GM18507 (cell line): ENCODE measurements at places on chromosomes 11 and 22.

GRCh38 chr11:66221726-66222236, 46.7 kb upstream of the RAB1B start:
- no peak for DNase-seq

DNA sequence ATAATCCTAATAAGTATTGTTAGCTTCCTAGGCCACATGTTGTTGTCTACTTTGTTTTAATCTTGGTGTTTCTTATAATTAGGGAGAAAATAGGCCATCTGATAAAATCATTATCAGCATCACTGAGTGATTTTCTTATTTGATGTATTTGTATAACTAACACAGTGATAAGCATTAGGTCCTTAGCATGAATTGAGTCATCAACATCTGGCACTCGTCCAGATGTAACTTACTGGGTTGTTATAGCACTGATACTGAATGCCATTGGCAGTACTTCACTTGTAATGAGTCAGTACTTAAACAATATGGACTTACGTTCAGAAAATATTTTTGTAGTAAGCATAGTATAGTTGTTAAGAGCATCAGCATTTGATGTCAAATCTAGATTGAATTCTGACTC, 16.2 kb downstream of the API5 start:
- DNase-seq = no peak

DNA sequence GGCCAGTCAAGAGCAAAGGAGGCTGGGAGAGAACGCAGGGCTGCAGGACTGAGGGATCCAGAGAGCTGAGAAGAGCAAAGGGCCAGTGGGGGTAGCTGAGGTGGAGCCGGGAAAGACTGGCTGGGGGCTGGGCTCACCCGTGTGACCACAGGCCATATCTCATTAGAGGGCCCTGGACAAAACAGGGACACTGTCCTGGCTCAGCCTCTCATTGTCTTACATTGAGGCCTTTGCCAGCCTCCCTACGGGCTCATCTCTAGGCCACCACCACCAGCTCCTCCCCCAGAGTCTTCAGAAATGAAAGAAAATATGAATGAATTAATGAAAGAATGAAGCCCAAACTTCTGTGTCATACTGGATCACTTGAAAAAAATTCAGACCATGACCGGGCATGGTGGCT, 9.2 kb downstream of the RAB36 start:
- DNase-seq = no peak

GRCh38 chr11:61910187-61911127, 6.9 kb downstream of the RAB3IL1 start:
- DNase-seq = no peak

DNA sequence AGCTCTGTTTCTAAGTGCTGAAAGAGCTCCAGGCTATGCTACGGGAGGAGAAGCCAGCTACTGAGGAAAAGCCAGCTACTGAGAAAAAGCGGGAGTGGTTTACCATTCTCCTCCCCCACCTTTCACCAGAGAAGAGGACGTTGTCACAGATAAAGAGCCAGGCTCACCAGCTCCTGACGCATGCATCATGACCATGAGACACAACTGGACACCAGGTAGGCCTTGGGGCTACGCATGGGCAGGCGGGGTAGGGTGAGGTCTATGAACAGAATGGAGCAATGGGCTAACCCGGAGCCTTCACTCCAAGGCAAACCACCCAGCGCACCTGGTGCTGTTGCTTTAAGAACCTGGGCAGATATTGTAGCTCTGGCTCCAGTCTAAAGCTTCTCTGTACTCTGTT, 1.1 kb downstream of the IL18BP start:
- DNase-seq = no peak

DNA sequence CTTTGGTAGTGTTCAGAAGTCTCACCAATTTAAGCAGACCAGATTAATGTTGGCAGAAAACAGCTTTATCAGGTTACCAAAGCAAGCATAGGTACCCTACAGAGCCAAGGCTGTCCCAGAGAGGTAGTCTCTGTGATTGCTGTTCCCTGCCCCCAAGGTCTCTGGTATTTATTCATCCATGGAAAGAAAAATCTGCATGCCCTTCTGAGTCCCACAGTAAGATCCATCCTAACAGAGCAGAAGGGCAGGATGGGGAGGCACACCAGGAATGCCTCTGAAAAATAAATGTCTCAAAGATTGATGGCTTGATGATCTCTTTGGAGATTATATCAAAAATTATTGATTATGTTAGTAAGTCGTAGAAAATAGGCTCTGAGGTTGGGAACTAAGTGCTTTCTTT, 122.8 kb downstream of the FAT3 start:
- no peak for DNase-seq

DNA sequence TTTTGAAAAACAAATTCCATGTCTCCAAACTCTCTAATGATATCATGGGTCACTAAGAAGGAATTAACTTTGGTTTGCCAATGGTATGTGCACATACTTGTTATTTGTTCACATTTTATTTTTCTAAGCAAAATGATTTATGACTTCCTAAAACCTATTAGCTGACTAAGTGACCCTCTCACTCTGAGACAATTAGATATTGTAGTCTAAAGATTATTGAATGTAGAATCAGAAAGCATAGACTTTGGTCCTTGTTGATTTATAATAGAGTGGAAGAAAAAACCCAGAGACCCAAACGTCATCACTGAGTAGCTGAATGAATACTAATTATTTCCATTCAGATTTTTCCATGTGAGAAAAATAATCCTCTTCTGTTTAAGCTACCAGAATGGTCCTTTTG, 243.5 kb upstream of the ANO3 start:
- no peak for DNase-seq

GRCh38 chr11:32892355-32893092, at the start of gene QSER1:
TSS of gene QSER1 (plus strand) at chr11:32892811. CDS start at chr11:32893126, 315 bp downstream.
- DNase-seq = peak; percentile 67

- DNase-seq = no peak
Measured at GRCh38 chr11:106415510-106415909, 338.0 kb downstream of the AASDHPPT start.

DNA sequence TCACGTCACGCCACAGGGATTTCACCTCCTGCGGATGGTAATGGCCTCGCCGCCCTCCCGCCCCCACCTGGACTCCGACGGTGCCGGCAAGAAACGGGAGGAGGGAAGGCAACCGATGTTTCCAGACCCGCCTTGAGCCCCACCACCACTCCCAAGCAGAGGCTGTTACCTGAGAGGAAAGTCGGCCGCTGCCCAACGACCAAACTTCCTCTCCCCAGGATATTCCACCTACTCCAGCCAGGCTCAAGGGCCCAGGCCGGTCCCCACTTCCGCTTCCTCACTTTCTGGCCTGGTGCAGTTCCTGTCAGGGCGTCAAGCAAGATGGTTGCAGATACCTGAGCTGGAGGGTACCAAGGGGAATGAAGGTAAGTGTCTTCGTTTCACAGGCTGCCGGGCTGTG, at the start of gene ENTHD1:
Gene ENTHD1, minus strand, starts transcription at position 235 of the 400 bp plus-strand sequence. CDS start 6,012 bp downstream, outside the sequence.
- no peak for DNase-seq

- DNase-seq = no peak
Measured at GRCh38 chr11:61352038-61352437, 9.6 kb downstream of the CYB561A3 start.

GRCh38 chr11:32332990-32333319, 102.4 kb downstream of the WT1 start:
- no peak for DNase-seq

DNA sequence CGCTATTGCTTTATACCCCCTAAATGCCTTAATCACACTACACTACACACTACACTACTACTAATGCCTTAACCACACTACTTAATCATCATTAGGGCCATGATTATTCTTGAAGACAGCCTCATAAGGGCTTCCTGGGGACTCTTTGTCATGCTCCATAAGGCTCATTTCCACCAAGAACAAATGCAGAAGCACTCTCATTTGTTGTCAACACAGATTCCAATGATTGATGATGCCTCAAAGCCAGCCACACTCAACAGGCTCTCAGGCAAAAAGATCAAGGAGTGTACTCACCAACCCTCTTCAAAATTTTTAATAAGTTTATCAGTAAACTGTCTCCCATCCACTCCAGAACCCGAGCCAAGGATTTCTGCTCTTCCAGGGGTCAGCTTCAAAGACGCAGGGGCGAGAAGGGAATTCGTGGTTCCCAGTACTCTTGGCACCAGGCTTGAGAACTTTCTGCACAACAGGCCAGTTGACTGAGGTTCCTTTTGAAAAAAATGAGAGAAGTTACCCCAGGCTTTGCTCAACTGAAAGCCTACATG, 204.7 kb upstream of the GUCY1A2 start:
- no peak for DNase-seq

GRCh38 chr11:125270711-125271110, 106.2 kb downstream of the PKNOX2 start:
- no peak for DNase-seq

- no peak for DNase-seq
Measured at GRCh38 chr11:65043881-65044501, 3.0 kb downstream of the SAC3D1 start.

DNA sequence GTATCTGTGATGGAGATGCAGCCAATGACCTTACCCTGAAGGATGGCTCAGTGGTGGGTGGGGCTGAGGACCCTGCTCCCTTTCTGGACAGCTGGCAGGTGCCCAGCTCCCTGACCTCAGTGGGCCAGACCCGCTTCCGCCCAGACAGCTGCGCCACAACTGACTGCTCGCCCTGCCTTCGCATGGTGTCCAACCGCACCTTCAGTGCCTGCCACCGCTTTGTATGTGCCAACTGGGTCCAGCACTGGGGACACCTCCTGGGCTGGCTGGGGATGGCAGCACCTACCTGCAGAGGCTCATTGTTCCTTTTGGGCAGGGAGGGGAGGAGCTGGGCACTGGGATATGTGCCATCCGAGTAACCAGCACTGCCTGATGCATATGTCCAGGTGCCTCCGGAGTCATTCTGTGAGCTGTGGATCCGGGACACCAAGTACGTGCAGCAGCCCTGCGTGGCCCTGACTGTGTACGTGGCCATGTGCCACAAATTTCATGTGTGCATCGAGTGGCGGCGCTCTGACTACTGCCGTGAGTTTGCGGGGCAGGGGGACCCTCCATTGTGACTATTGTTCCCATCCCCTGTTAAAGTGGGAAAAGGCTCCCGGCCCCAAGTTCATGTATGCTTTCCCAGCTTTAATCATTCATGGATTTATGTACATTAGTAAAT, 84.8 kb downstream of the OTOG start:
- no peak for DNase-seq

GRCh38 chr11:68987211-68987610, 6.4 kb upstream of the MRGPRD start:
- DNase-seq = no peak

GRCh38 chr22:19853058-19853878, 1.4 kb downstream of the GNB1L start:
- DNase-seq = no peak

DNA sequence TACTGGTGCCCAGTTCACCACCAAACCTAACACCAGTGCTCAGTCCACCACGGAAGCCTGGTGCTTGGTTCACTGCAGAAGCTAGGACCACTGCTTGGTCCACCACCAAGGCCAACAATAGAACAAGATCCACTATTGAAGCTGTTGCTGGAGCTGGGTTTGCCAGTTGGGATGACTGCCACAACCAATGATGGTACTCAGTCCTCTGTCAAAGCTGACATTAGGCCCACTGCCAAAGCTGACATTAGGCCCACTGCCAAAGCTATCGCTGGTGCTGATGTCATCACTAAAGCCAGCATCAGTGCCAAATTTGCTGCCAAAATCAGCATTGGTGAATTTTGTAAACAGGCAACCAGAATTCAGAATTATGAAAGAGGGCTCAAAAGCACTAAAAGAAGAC, 1850.2 kb upstream of the RAG2 start:
- DNase-seq = no peak

- DNase-seq = no peak
Measured at GRCh38 chr22:19672054-19672776, 42.1 kb upstream of the SEPTIN5 start.

DNA sequence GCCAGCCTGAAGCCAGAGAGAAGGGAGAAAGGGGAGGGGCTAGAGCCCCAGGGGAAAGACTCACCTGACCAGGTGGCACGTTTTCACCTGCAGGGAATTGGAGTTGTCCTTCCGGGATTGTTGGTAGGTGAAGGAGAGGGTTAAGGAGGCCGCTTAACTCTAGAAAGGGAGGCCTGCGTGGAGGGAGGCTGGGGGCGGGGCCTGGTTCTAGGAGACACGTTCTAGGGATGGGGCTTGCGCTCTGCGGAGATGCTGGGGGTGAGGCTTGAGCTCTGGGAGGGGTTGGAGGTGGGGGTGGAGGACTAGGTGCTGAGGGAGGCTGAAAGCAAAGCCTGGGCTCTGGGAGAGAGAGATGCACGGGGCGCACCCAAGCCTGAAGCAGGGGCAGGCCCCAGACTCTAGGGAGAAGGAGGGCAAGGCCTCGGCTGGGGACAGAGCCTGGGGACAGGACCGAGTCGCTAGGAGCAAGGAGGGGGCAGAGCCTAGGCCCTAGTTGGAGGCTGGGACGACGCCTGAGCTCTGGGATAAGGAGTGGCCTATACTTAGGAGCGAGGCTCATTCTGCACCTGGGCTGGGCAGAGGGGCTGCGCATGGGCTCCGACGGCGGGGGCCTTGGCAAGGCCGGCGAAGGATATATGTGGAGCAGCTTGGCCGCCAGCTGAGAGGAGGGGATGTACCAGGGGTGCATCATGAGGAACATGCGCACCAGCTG, 2.4 kb downstream of the RASGRP2 start:
- no peak for DNase-seq
